ENCODE measurements at places on chromosomes 3 and 15.
A peak's percentile ranks its signal among the peaks of the same experiment; 100 is the strongest.

GRCh38 chr15:78000091-78000926 lies 77.2 kb downstream of the TBC1D2B start:
- peak; percentile 42 for DNase-seq

GRCh38 chr3:13281507-13282357 lies 138.4 kb downstream of the NUP210 start:
- DNase-seq = no peak

DNA sequence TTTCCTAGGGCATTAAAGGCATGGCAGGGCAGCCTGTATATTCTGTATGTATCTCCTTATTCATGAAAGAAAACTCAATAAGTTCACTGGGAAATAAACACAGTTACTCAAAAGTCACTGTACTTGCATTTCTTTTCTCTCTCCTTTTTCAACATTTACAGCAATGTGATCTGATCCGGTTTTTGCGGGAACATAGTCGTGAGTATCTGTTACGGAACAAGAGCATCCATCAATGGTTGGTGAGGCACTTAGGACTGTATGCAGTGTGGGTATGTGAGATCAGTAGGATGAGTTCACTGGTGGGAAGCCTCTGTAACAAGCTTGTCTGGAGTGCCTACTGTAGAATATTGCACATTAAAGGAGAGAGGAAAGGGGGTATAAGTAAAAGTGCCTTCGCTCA lies 80.7 kb downstream of the COL6A5 start:
- no peak for DNase-seq

GRCh38 chr3:141690431-141691072 lies 47.5 kb upstream of the RNF7 start:
- DNase-seq = no peak

- DNase-seq = no peak
Measured at GRCh38 chr15:29925227-29926082, 103.2 kb upstream of the TJP1 start.

- DNase-seq = no peak
Measured at GRCh38 chr3:135239615-135239884, 444.5 kb downstream of the EPHB1 start.

Data from right lung (tissue), 10 donors.